Naive thymus-derived CD8-positive, alpha-beta T cell (primary cell): ENCODE measurements at places on chromosomes 2 and 18. TPM values are rescaled to one million over a fixed set of nuclear protein-coding genes. Genes with fewer than 3 reads are reported as not detected.

Gene DRC1
- not detected for total RNA-seq

Gene PROM2
- 0.91 TPM for total RNA-seq

Gene CHMP3
- total RNA-seq = 83.3 TPM

Gene TUBA4B
- not detected for total RNA-seq

Gene G6PC2
- not detected for total RNA-seq

Gene GCG
- total RNA-seq = not detected

Gene RUFY4
- 1.5 TPM for total RNA-seq

Gene NPAS2
- total RNA-seq = 5.1 TPM

Gene DSG4
- not detected for total RNA-seq

DNA sequence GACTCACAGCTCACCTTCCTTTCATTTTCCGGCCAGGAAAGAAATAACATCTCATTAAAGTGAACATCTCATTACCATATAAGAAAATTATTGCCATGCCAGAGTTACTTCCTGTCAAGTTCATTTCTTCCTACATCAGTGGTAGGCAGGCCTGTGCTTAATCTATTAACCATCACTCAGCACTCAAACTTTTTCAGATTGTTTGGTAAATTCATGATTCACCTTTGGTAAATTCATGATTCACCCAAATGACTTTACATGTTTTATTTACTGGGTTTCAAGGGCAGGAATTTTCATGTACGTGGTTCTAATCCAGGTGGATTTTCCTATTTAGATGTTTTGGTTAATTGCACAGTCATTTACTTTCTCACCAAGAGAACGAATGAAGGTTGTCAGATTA lies 116.5 kb downstream of the CSRNP3 start:
- H3K4me1 ChIP-seq = no peaks in the 10 kb centered on the region
- no peak for DNase-seq
- no peak overlapping the region for H3K27ac ChIP-seq
- peaks cover 1% of the 10 kb centered on the region for H3K27me3 ChIP-seq
- H3K4me3 ChIP-seq = no peak overlapping the region

DNA sequence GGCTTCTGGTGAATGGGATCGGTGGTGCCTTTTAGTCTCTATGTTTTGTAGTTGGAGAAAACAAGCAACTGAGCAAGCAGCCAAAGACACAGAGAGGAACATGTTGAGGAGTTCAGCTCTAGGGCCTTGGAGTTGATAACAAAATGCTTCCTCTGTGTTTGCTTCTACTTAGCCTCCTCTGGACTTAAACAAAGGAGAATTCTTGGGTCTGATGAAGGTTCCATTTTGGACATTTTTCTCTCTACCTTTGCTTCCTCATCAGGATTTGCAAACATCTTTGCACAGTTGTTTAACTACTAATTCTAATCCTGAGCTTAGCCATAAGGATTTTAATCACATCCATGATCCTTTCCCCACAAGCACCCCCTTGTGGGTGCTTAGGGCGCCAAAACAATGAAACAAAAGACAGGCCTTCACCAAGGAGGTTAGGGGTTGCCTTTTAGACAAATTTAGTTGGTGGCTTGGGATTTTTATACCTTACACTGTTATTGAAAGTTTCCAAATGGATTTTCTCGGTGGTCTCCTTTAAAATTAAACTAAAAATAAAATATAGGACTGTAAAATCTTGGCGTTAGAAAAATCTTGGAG lies 148.5 kb upstream of the SATB2 start:
- DNase-seq = no peak
- no peaks in the 10 kb centered on the region for H3K36me3 ChIP-seq
- H3K27ac ChIP-seq = no peak overlapping the region
- H3K4me3 ChIP-seq = no peak overlapping the region
- peaks cover 4% of the 10 kb centered on the region for H3K27me3 ChIP-seq

GRCh38 chr2:24456599-24457556 lies 34.2 kb upstream of the NCOA1 start:
- H3K4me1 ChIP-seq = peaks cover 1% of the 10 kb centered on the region
- DNase-seq = no peak
- H3K4me3 ChIP-seq = no peak overlapping the region
- H3K36me3 ChIP-seq = no peaks in the 10 kb centered on the region
- H3K27ac ChIP-seq = no peak overlapping the region

- peaks cover 4% of the 10 kb centered on the region for H3K27me3 ChIP-seq
- DNase-seq = no peak
- H3K36me3 ChIP-seq = no peaks in the 10 kb centered on the region
- H3K27ac ChIP-seq = no peak overlapping the region
These were observed 127.4 kb downstream of the CDC42EP3 start for GRCh38 chr2:37543999-37544557.

DNA sequence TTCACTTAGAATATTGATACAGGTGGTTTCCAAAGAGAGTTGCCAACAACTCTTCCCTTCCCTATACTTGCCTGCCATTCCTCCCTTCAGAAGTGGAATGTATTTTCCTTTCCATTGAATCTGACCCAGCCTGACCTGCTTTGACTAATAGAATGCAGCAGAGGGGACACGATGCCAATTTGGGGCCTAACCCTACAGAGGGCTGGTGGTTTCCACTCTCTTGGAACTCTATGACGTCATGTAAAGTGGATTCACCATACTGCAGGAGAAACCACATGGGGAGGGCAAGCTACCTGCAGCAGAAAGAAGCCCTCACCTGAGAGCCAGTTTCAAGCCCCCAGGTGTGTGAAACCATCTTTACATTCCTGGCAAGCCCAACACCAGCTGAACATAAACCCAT lies 98.9 kb upstream of the TRIB2 start:
- H3K27ac ChIP-seq = no peak overlapping the region
- no peaks in the 10 kb centered on the region for H3K36me3 ChIP-seq
- H3K4me3 ChIP-seq = no peak overlapping the region
- peaks cover 2% of the 10 kb centered on the region for H3K4me1 ChIP-seq
- no peak for DNase-seq

DNA sequence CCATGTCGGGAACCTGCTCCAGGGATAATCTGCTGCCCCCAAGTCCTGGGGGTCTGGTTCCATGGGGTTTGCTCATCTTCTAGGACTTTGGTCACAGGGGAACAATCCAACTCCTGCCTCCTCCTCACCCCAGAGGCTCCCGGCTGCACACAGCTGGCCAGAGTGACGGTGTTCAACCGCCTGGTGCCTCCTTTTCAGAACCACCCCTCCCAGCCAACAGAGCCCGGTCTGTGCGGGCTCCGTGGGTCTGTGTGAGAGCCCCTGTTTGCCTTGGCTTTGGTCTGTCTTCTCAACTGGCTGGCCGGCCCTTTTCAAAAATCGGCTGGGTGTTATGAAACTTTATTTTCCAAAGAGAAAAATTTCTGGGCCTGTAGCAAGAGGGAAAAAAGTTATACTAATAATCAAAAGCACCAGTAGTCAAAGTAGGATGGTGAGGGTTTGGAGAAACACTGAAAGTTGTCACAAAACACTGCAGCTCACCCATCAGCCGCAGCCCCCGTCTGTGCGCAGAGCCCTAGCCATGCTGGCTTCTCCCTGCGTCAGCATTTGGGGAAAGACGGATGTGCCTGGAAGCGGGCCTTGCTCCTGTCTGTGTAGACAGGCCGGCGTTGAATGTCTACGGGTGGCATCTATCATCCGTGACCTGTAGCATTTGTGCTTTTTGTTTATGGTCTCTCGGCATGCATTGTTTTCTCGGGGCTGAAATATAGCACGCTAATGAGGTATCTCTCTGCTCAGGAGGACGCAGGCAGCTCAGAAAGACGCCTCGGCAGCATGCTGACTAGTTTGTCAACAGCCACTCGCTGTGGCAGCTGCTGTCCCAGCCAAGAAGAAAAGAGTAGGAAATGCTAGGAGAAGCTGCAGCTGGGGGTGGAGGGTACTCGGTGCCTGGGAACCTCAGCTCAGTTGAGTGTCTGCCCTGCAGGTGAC lies 138.6 kb downstream of the GLI2 start:
- H3K27me3 ChIP-seq = peaks cover 13% of the 10 kb centered on the region
- DNase-seq = no peak
- no peak overlapping the region for H3K27ac ChIP-seq
- no peaks in the 10 kb centered on the region for H3K4me1 ChIP-seq

DNA sequence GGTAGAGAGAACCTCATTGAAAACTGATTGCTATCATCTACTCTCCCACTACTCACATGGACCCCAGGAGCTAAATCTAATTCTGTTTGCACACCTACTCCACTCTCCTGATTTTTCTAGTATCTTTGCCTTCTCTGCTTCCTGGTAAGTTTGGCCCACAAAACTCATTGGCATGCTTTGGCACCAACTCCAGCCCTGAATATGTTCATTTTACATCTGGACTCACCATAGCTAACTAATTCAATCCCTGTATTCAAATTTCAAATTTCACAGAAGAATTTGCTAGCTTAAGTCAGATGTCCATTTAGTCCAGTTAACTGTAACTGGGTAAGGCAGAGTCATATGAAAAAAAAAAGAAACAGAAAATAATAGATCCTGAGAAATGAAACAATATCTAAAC lies 442.1 kb downstream of the SUCLG1 start:
- H3K4me1 ChIP-seq = no peaks in the 10 kb centered on the region
- peaks cover 3% of the 10 kb centered on the region for H3K27me3 ChIP-seq
- no peaks in the 10 kb centered on the region for H3K36me3 ChIP-seq
- no peak overlapping the region for H3K27ac ChIP-seq
- H3K4me3 ChIP-seq = no peak overlapping the region

DNA sequence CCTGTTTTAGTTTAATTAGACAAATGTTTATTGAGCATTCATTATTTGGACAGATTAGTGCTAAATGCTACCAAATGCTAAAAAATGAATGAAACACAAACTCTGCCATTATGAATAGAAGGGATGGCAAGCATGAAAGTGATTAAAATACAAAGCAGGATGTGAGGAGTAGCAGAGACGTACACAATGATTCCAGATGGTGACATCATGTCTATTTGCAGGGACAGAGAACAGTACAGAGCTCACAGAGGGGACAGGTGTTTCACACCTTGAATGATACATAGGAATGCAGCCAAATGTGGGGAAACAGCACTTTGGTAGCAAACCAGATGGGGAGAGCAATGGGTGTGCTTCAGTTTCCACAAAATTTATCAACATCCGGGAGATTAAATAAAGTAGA lies 76.3 kb downstream of the CD226 start:
- H3K36me3 ChIP-seq = peaks cover 69% of the 10 kb centered on the region
- no peak overlapping the region for H3K4me3 ChIP-seq
- no peaks in the 10 kb centered on the region for H3K27me3 ChIP-seq
- H3K27ac ChIP-seq = no peak overlapping the region
- peaks cover 11% of the 10 kb centered on the region for H3K4me1 ChIP-seq
- DNase-seq = no peak

GRCh38 chr2:235011607-235011928 lies 59.8 kb downstream of the SH3BP4 start:
- H3K4me1 ChIP-seq = no peaks in the 10 kb centered on the region
- no peak for DNase-seq
- H3K27me3 ChIP-seq = peaks cover 4% of the 10 kb centered on the region
- no peak overlapping the region for H3K4me3 ChIP-seq

DNA sequence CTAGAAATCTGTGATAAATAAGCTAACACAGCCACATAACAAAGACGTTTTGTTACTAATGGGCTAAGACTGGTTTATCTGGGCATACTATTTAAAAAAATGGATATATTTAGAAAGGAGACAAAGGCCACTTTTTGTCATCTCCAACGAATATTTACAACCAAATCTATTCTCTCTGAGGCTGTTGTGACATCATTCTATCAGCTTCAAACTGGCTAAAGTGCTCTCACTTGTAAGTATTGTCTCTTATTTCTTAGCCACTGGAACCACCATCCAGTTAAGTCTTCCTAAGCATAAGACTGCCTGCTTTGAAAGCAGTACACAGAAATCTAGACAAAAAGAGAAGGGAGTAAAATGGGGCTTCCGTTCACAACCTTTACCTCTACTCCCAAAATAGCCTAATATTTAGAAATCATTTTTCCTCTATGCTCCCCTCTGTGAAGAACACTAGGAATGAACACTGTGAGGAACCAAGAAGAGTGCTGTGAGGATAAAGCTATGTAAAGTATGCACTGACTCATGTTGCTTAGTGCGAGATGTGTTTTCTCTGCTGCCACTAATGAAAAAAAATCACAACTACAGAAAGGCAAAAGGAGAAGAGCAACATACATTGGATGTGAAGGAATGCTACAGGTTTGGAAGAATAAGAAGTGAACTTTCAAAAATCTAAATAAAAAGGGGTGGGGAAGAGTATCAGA lies 264.1 kb downstream of the EXOC6B start:
- H3K27ac ChIP-seq = no peak overlapping the region
- H3K36me3 ChIP-seq = peaks cover 24% of the 10 kb centered on the region
- no peak overlapping the region for H3K4me3 ChIP-seq
- peaks cover 7% of the 10 kb centered on the region for H3K4me1 ChIP-seq

DNA sequence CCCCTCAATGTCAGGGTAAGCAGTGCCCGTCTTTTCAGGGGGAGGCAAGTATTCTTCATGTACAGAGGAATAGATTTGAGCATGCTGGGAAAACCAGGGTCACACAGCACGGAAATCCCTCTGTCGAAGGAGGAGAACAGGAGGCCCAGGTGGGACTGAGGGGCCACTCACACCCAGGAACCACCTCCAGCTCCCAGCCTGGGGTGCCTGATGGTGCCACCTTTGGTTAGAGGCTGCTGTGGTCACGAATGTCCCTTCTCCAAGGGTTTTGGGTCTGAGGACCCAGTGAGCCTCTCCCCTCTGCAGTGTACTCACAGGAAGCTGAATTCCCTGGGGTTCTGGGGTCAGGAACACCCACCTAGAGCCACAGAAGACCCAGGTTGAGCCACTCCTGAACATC lies 197.3 kb downstream of the ANKRD30B start:
- H3K27me3 ChIP-seq = no peaks in the 10 kb centered on the region
- DNase-seq = no peak
- H3K27ac ChIP-seq = no peak overlapping the region
- H3K4me1 ChIP-seq = no peaks in the 10 kb centered on the region
- no peaks in the 10 kb centered on the region for H3K36me3 ChIP-seq
- H3K4me3 ChIP-seq = no peak overlapping the region

DNA sequence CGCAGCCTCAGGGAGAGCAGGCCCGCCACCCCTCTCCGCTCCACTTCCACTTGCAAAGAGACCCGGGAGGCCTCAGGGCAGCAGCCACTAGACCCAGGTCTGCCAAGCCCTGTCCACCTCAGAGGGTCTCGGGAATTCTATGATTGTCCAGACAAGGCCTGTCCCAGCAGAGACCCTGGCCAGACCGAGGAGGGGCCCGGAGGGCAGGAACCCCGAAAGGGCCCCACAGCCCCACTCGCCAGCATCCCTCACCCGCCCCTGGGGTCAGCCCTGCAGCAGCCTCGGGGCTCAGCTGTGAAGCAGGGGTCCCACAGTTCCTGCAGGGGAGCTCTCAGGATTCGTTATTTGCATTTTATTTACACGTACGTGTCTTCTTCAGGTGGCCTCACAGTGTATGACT lies 269.5 kb downstream of the EIPR1 start:
- H3K36me3 ChIP-seq = no peaks in the 10 kb centered on the region
- no peak overlapping the region for H3K27ac ChIP-seq
- no peaks in the 10 kb centered on the region for H3K4me1 ChIP-seq
- H3K4me3 ChIP-seq = no peak overlapping the region
- peaks cover 3% of the 10 kb centered on the region for H3K27me3 ChIP-seq
- no peak for DNase-seq

DNA sequence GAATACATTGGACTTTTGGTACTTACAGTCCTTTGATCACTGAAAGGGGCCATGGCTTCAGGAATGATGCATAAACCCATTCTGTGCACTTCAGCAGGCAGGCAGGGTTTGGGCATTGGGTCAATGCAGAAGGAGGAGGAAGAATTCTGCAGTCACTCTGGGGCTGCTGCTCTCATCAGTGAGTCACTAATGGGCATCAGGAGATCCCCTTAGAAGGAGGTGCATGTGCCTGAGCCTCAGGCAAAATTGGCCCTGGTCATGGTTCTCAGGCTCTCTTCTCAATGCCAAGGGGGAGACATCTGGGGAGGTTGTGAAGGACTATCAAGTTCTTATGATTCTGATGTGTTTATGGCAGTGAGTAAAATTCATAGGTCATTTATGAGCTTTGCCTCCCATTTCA lies 52.0 kb upstream of the TNP1 start:
- H3K27ac ChIP-seq = no peak overlapping the region
- DNase-seq = no peak
- no peaks in the 10 kb centered on the region for H3K36me3 ChIP-seq
- H3K4me3 ChIP-seq = no peak overlapping the region
- H3K27me3 ChIP-seq = no peaks in the 10 kb centered on the region
